Activated CD8-positive, alpha-beta T cell treated with anti-CD3 and anti-CD28 coated beads for 36 hours (primary cell): ENCODE measurements at places on chromosomes 5 and 9. TPM values are rescaled to one million over a fixed set of nuclear protein-coding genes. Genes with fewer than 3 reads are reported as not detected.

The GABBR2 gene
- total RNA-seq = not detected

The OTULINL gene
- total RNA-seq = 21.1 TPM

DNA sequence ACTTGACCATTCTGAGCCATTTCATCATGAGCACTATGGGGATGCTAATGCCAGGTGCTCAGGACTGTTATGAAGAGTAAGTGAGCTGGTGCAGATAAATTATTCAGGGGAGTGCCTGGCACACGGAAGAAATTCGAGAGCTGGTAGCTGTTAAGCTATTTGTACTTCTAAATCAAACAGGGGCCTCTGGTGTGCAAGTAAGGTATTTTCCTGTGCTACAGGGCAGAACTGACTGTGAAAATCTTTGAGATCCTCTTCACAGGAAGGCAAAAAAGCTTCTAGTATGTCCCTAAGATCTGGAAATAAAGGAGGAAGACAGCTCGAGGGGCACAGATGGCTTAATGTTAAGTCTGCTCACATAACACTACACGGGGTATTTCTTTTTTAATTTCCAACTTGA, 106.3 kb upstream of the SPOCK1 start:
- peaks cover 11% of the 10 kb centered on the region for H3K27me3 ChIP-seq
- H3K4me1 ChIP-seq = no peaks in the 10 kb centered on the region
- H3K4me3 ChIP-seq = no peak overlapping the region
- no peak overlapping the region for H3K27ac ChIP-seq
- no peaks in the 10 kb centered on the region for H3K36me3 ChIP-seq

DNA sequence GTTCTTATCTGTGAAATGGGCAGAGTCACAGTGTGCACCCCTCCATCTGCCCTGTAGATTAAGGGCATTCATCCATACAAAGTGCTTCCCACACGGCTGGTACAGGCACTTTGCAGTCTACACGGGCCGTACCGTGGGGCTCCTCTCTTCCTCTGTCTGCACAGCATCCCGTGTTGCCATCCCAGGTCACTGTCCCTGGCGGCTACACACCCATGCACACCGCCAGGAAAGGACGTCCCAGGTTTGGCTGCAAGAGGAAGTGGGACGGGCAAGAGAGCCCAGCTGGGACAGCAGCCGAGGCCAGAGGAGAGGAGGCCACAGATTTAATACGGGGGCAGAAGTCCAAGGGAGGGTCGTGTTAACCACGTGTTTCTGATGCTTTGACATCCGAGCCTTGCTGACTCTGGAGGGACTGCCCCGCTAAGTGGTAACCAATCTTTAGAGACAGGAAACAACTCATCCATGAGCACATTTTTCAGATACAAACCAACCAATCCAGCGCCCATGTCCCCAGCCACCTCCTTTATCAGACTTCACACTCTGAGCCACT, 120.0 kb downstream of the ZNF354C start:
- no peaks in the 10 kb centered on the region for H3K36me3 ChIP-seq
- H3K27ac ChIP-seq = no peak overlapping the region
- peaks cover 15% of the 10 kb centered on the region for H3K27me3 ChIP-seq
- H3K4me3 ChIP-seq = no peak overlapping the region
- peaks cover 8% of the 10 kb centered on the region for H3K4me1 ChIP-seq
- DNase-seq = no peak

The POU5F2 gene
- total RNA-seq = 0.45 TPM

DNA sequence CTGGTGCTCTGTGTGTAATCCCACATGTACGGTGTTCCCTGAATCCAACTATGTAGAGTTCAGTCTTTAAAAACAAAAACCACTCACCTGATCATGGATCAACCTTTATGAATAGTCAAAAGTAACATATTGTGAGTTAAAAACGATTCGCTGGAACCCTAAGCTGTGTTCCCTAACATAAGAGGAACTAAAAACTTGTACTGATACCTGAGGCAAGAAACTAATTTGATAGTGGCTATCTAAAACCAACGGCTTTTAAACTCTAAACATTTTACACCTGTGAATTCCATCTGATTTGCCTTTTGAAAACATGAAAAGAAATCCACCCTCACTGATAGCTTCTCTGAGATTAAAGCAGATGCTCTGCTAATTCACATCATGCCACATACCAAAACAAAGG, 101.5 kb downstream of the DEPDC1B start:
- DNase-seq = no peak
- peaks cover 14% of the 10 kb centered on the region for H3K4me1 ChIP-seq
- no peak overlapping the region for H3K4me3 ChIP-seq
- no peak overlapping the region for H3K27ac ChIP-seq
- no peaks in the 10 kb centered on the region for H3K27me3 ChIP-seq

The LMAN2 gene
- 87.5 TPM for total RNA-seq

- H3K27ac ChIP-seq = no peak overlapping the region
- DNase-seq = no peak
- no peaks in the 10 kb centered on the region for H3K27me3 ChIP-seq
- H3K4me3 ChIP-seq = no peak overlapping the region
These were observed 508.1 kb downstream of the NR2F1-AS1 start for GRCh38 chr5:93072831-93073459.

The TAF1L gene
- not detected for total RNA-seq

GRCh38 chr5:119290161-119290569, 65.7 kb upstream of the TNFAIP8 start:
- peaks cover 49% of the 10 kb centered on the region for H3K36me3 ChIP-seq
- peak; percentile 26 for DNase-seq
- H3K27ac ChIP-seq = peak overlapping the region; percentile 93
- H3K4me1 ChIP-seq = peaks cover 85% of the 10 kb centered on the region

- H3K4me1 ChIP-seq = peaks cover 5% of the 10 kb centered on the region
- DNase-seq = peak; percentile 29
- no peak overlapping the region for H3K4me3 ChIP-seq
These were observed 54.5 kb downstream of the AK8 start for GRCh38 chr9:132823370-132824145.

The FOXD4L5 gene
- 0.11 TPM for total RNA-seq
